ENCODE measurements at places on chromosomes 7 and 10. TPM values are rescaled to one million over a fixed set of nuclear protein-coding genes. Genes with fewer than 3 reads are reported as not detected.

DYNC1I1 gene
- 37.8 TPM for total RNA-seq

GATA3 gene
- not detected for total RNA-seq

SPDYE1 gene
- not detected for total RNA-seq

GCK gene
- total RNA-seq: not detected

NUTM2D gene
- 1.5 TPM for total RNA-seq

MOGAT3 gene
- not detected for total RNA-seq

HMX2 gene
- total RNA-seq: not detected

SPACDR gene
- total RNA-seq: not detected

NRP1 gene
- total RNA-seq: 44.1 TPM

SLC18A3 gene
- not detected for total RNA-seq

CRPPA gene
- total RNA-seq: 4.3 TPM

DKK1 gene
- 2.0 TPM for total RNA-seq

LSM8 gene
- 35.7 TPM for total RNA-seq

COL1A2 gene
- total RNA-seq: 169 TPM

LRRC17 gene
- 2.1 TPM for total RNA-seq

THSD7A gene
- 6.1 TPM for total RNA-seq

SH3PXD2A gene
- 58.2 TPM for total RNA-seq

GPRIN2 gene
- total RNA-seq: 0.16 TPM

HOXA9 gene
- total RNA-seq: 13.0 TPM

TMEM178B gene
- total RNA-seq: 1.4 TPM

ZNF239 gene
- 5.4 TPM for total RNA-seq

PHKG1 gene
- 5.5 TPM for total RNA-seq

PTCD1 gene
- total RNA-seq: 6.4 TPM

NOS3 gene
- 1.3 TPM for total RNA-seq

GBX1 gene
- total RNA-seq: not detected

SYT15 gene
- 1.1 TPM for total RNA-seq

All from sigmoid colon (tissue), 7 donors.